ENCODE measurements at places on chromosomes 2 and 18.

- no peak for DNase-seq
Observed at GRCh38 chr2:191218292-191218898, 26.8 kb upstream of the MYO1B start.

DNA sequence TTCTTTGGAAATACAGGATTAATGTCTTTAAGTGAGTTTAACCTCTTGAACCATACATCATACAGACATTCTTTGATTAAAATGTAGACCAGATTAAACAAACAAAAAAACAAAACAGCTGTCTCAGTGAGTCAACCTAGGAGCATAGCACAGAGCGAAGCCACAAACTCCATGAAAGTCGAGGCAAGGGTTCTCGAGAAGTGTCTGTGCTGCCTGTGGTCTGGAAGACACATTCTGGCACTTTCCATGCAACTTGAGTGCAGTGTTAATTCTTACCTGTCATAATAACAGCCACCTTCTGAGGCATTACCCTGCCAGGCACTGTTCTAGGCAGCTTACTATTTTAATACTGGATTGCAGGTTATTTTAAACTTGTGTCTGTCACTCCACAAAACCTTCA lies 435.5 kb upstream of the MMADHC start:
- no peak for DNase-seq

- DNase-seq: no peak
Observed at GRCh38 chr2:163669506-163669905, 66.3 kb downstream of the FIGN start.

DNA sequence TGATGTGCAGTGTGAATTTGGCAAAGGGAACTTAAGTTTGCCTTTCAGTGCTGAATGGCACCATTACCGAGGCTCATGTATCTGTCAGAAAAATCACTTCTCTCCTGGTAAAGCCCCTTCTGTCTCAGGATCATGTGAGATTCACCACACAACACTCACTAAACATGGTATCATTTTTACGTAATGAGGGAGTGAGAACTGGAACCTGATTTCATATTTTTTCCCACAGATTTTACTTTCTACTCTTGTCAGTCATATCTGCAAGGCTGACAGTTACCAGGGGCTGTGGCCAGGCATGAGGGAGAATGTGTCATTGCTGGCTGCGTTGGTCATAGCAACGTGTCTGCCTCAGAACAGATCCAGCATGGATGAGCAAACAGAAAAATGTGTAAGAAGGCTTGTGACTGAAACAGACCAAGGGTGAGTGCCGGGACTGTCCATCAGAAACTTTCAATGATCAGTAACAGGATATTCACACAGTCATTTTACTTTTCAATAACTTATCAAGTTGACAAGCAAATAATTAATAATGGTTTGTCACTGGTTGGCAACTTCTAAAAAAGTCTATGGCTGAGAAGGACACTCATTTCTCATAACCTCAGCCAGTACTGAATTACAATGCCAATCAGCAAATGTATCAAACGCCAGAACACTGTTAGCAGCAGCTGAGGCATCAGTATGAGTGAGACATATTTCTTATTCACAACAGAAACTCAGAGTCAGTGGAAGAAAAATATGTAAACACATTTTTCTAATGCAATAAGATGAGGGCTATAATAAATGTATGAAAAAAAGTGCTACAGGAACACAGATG lies 100.5 kb downstream of the CDC42EP3 start:
- DNase-seq: no peak

- DNase-seq: no peak
Observed at GRCh38 chr2:54504866-54505265, 48.7 kb downstream of the SPTBN1 start.

GRCh38 chr18:5389356-5389755 lies 93.8 kb upstream of the ZBTB14 start:
- no peak for DNase-seq

DNA sequence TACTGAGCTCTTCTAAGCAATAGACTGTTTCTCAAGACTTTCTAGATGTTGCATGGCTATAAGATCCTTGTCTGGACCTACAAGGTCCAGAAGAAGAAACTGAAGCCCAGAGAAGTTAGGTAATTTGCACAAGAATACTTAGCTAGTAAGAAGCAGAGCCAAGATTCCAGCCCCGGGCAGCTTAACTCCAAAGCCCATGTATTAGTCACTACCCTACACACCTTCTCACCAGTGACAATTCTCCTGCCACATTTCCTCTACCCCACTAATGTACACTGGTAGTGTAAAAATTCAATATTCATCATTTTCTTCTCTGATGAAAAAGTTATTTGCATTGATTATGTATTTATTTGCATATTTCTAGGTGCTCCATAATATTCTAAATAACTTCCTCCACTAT lies 95.5 kb upstream of the CREB1 start:
- DNase-seq: no peak
